ENCODE measurements at places on chromosomes 1 and 21. TPM values are rescaled to one million over a fixed set of nuclear protein-coding genes. Genes with fewer than 3 reads are reported as not detected.

DNA sequence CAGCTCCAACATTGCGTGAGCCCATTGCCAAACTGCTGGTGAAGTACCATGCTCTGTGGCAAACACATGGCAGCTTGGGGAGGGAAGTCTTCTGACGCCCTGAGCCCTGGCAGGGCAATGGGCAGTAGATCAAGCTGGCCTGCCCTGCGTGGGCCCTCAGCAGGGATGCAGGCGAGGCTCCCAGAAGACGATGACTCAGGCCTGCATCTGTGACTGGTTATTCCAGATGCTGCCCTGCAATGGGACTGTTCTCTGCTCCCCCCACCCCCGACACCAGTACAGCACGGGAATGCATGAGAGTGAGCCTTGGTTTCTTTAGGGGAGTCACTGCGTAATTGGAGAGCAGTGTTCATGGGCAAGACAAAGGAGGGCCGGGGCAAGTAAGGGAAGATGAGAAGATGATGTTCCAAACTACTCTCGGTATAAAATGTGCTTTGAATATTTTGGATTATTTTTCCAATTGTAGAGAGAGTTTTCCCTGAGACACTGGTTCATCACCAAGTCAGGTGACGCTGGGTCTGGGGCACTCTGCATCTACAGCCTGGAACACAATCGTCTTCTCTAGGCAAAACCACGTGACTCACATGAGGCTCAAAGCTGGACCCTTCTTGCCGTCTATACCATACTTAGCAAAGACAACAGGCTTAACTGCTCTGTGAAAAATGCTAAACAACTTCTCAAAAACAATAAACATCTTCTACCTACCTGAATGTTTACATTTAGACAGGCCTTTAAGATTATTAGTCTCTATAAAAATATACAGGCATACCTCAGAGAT is 9.0 kb upstream of the C1orf198 start:
- no peak for DNase-seq

DNA sequence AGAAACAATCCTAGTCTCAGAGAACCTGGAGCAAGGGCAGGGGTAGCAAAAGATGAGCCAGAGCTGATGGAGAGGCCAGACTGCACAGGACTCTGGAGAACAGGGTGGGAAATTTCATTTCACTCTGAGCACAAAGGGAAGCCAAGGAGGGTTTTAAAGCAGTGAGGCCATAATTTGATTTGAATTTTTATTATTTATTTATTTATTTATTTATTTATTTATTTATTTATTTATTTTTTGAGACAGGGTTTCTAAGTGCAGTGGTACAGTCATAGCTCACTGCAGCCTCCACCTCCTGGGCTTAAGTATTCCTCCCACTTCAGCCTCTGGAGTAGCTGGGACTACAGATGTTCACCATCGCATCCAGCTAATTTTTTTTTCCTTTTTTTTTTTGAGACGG is 45.1 kb downstream of the MT1HL1 start:
- no peak for DNase-seq

BSND gene
- total RNA-seq = not detected

DNA sequence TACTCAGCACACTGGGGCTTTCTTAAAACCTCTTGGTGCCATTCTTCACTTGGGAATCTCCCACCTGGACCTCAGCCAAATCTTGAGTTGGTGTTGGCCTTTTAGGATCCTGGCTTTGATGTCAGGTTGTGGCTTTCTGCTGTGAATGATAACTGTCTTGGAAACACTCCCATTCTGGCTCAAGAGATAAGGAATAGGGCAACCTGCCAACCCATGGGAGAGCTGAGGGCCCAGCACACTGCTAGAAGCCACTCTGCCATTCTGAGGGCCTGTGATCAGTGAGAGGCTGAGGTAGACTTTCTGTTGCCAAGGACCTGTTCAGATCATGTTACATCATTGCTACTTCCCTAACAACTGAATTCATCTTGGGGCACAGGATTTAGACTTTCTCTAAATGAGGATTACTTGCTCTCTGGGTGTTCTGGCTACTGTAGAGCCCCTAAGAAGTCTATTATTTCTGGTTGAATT is 45.8 kb downstream of the TTC39A start:
- DNase-seq = no peak

SPRR2F gene
- total RNA-seq = 5.1 TPM

Data from type B pancreatic cell (in vitro differentiated cells).